CD4-positive, alpha-beta T cell (primary cell): ENCODE measurements at places on chromosomes 1 and 21.
A peak's percentile ranks its signal among the peaks of the same experiment; 100 is the strongest.

DNA sequence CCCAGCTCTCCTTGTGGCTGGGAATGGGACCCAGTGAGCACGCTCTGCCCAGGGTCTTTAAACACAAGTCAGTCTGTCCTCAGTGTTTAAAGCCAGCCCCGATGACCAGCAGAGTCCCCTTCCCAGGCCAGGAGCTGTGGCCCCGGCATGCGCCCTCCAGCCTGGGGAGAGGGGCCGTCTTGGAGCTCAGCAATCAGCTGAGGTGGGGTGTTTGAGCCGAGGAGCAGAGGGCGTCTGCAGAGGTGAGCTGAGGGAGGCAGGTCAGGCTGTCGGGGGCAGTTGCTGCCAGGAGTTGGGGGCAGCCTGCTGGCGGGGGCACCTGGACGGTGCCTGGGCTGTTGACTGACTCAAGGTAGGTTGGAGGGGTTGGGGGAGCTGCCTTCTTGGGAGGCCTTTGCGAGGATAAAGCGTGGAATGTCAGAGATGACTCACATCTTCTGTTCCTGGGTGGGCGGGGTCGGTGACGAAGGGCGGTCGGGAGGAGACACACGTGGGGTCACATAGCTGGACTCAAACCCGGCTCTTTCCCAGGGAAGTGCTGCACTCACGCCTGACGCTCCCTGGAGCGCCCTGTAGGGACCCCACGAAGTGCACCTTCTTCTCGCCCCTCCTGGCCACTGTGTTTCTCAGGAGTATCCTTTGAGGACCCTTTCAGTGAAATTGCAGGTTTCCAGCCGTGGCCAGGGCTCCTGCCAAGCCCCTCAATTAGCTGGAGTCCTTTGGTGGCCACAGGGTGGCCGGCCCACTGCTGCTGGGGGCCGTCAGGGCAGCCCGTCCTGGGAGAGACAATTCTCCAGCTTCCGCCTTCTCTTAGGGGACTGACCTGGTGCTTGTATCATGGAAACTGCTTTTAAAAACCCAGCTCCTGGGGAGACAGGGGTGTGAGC, 86.2 kb downstream of the SIK1 start:
- no peak for DNase-seq

- DNase-seq, result no peak
Observed at GRCh38 chr1:94031154-94031553, 89.8 kb downstream of the ABCA4 start.

DNA sequence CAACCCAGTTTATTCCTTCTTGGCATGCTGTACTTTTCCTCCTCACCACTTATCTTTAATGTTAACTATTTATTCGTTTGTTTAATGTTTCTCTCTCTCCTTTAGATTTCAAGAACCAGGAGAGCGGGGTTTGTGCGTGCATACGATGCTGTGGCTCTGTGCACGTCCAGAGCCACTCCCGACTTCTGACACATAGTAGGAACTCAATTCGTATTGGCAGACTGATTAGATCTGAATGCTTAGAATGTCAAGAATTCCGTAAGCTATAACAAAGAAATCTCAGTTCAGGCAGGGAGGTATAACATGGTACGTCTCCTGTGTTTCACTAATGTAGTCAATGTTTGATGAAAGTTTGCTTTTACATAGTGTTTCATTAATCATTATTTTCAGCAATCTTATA, 7.3 kb upstream of the GRIK1 start:
- DNase-seq, result no peak

- no peak for DNase-seq
Observed at GRCh38 chr1:2386636-2387611, 4.4 kb downstream of the MORN1 start.

GRCh38 chr1:166258017-166258416, 91.2 kb upstream of the FAM78B start:
- DNase-seq, result no peak

DNA sequence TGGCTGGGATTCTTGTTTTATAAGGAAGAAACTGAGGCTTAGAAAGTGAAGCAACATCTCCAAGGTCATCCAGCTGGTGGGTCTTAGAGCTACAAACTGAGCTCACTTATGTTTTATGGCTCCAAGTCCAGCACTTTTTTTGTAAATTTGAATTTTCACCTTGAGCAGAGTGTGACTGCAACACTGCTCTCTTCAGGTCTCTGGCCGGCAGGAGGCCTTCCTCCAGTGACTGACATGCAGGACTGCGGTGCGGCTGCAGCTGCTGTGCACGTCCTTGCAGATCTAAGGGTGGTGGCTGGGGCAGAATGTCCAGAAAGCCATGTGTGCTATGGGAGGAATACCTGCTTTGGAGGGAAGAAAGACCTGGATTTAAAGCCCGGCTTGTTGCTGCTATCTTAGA, 284.2 kb upstream of the POU3F1 start:
- no peak for DNase-seq

- peak; percentile 66 for DNase-seq
Observed at GRCh38 chr1:25503551-25504426, 39.6 kb upstream of the LDLRAP1 start.

DNA sequence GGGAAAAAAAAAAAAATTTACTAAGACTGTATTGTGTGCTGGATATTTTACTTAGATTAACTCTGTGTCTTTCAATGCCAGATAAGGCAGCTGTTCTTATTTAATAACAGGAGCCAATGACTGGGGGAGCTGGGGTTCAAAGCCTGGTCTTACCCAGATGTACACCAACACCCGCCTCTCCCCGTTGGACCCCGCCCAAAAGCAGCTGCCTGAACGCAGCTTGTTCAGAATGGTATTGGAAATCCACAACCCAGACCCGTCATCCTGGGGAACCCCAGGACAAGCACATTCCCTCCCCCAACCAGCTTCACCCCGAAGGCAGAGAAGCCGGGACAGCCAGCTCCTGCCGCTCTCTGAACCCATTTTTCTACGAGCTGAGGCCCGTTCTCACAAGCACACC, 113.6 kb upstream of the TMPRSS2 start:
- no peak for DNase-seq

- DNase-seq, result no peak
Observed at GRCh38 chr21:28513428-28513827, 479.2 kb downstream of the LTN1 start.

DNA sequence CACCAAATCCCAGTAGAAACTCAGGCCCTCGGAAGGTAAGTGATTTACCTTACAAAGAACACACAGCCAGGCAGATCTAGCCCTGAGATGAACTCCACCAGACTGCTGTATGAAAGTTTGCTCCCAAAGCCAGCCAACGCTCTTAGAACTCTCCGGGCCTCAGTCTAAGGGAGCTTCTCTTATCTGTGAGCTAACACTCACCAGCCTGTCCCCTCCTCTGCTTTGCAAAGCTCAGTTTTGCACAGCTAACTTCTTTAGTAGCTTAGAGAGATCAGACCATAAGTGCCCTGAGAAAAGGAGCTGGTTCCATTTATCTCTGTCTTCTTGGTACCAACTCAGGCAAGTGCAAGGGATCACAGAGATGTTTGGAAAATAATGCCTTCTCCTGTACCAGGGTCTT, 195.8 kb upstream of the JUN start:
- DNase-seq, result no peak

DNA sequence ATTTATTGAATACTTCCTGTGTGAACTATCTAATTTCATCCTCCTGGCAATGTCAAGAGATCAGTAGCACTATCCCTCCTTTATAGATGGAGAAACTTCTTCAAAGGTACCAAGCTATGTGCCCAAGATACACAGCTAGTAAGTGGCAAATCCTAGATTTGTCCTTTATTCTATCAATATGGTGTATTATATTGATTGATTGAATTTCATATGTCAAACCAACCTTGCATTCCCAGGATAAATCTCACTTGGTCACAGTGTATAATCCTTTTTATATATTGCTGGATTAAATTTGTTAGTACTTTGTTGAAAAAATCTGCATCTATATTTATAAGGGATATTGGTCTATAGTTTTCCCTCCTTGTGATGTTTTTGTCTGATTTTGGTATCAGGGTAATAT, 48.8 kb upstream of the TMEM51 start:
- no peak for DNase-seq

DNA sequence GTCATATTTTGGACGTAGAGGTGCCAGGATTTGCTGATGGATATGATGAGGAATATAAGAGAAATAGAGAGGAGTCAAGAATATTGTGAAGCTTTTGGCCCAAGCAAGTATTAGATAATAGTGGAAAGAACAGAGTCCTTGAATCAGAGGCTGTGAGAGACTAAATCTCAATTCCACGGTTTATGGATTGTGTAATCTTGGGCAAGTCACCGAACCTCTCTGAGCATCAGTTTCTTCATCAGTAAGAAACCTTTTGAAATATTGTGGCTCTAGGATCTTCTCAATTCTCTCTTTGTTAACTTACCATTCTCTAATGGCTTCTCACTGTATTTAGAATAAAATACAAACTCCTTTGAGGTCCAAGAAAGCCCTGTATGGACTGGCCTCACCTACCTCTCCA, 77.6 kb downstream of the RPS6KA1 start:
- DNase-seq, result no peak

GRCh38 chr1:246420300-246420699, 86.8 kb downstream of the SMYD3 start:
- no peak for DNase-seq

GRCh38 chr1:220908757-220909156, 29.5 kb downstream of the HLX start:
- no peak for DNase-seq

DNA sequence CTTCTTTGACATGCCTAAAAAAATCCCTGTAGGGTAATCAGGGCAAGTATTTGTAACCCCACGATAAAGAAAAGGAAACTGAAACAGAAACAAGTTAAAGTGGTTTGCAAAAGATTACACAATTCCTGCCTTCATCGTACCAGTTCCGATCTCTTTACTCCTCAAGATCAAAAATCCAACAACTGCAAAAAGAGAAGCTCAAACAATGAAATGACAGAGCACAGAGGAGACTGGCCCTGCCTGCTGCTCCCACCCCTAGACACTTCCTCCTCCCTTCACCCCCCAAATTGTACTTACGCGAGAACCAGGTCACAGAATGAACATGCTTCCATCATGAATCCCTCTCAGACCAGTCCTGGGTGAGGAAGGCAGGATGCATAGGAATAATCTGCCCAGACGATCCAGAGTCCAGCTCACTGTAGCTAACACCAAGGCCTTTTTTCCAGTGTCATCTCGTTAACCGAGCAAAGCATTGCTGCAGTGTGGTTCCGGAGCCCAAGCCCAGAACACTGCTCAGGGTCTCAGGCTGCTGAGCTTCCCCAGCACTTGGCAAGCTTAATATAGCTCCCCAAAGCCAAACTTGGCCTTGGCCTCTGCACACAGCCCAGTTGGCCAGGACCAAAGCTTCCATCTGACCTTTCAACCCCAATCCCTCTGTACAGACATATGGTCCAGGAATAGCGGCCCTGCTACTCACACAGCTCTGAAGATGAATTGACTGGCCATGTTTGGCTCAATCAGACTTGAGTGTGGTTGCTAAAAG, 20.3 kb downstream of the RXRG start:
- no peak for DNase-seq

- no peak for DNase-seq
Observed at GRCh38 chr1:14630986-14631385, 32.5 kb downstream of the KAZN start.

DNA sequence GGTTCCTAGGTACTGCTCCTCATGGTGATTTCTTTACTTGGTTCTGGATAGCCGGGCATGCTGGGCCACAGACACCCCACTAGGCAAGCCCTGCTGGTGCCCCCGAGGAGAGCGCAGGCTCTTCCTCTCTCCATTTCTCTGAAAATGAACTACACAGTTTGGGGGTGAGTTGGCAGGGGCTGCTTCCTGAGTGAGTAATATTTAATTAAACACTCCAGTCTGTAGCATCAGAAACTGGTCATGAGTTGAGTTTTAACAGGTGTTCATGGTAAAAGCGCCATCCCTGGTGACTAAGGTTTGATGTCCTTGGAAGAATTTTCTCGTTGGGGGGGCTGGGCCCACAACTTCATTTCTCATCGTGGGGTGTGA, 1.7 kb downstream of the SPSB1 start:
- no peak for DNase-seq

DNA sequence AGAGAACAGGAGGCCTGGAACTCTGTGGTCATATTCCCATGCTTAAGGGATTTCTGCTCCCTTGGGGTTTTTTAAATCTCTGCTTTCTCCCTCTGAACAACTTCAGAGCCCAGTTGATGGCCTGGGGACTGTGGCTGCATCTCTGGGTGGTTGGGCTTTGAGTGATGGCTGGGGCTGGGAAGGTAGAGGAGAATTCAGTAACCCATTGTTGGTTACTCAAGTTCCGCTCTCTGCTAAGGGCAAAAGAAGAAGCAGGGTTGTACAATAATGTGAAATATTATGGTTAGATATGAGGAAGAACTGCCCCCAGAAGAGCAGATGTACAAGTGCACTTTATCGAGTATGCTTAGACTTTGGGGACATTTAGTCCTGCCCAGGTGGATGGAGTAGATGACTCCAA, 72.1 kb upstream of the CNTN2 start:
- no peak for DNase-seq

DNA sequence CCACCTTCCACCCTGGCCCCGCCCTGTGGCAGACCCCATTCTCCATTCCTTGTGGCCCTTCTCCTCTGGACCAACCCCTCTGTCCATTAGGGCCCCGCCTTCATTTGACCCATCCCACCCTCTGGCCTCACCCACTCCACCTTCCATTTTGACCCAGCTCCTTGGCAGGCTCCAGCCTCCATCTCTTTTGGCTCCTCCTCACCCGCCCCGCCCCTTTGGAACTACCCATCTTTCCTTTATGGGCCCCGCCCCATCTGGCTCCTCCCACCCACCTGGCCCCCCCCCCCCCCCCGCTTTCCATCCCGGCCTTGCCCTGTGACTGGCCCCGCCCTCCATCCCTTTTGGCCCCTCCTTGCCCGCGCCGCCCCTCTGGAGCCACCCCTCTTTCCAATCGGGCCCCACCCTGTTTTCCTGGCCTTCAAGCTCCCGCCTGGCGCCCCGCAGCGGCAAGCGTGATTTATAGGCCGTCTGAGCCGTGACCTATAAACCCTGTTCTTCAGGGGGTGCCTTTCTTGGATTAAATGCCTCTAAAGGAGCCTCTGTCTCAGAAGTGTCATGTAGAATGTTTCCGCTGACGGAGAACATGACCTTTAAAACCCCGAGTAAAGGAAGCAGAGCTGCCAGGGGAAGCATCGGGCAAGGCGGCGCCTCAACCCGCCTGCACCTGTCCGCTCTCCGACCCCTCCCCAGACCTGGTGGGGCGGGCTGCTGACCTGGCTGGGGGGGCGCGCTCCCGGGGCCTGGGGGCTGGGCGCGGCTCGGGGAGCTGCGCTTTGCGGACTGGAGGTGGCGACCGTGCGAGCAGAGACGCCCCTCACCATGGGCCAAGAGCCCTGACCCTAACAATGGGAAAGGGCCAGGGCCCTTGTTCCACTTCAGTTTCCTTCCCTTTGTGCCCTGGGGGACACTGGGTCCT, 178.0 kb downstream of the CAMTA1 start:
- DNase-seq, result no peak

DNA sequence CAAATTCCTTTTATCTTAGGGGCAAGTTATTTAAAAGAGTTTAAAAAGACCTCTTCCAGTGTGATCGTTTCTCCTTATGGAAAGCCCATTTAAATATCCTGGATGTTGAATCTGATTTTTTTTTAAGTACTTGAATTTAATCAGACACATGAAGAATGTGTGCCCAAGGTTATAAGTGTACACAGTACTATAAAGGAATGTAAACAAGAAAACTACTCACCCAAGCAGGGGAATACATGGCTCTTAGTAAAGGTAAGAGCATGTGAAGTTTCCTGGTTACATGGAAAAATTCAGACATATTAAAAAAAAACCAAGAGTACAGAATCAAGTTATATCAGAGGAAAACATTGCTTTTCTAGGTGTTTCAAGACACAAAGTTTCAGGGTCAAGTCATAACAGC, 546.9 kb downstream of the MATN1 start:
- DNase-seq, result no peak
